ENCODE measurements at places on chromosomes 7 and 10.

GRCh38 chr10:846126-846685 lies 85.3 kb downstream of the LARP4B start:
- no peak for DNase-seq

- no peak for DNase-seq
Measured at GRCh38 chr7:101728128-101728527, 89.3 kb upstream of the CUX1 start.

DNA sequence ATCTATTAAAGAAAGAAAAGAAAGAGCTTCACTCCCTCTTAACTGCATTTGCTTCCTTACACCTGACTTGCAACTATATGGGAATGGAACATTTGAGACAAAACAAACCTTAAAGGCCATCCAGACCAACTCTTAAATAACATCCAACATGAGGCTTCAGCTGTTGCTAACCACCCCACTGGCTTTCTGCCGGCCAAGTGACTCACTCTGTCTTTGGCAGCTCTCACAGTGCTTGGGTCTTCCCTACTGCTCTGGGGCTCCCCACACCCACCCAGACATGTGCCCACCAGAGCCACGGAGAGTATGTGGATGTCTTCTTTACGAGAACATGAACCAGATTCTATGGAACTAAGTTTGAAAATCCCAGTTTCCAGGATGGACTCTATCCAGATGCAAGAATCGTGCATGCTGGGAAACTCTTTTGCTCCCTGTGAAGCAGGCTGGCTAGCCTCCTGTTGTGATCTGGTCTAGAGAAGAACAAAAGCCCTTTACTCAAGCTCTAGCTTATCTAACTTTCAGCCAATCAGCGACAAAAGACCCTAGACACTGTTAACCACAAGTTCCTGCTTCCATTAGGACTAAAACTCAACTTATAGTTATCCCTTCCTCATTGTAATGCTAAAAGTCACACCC lies 245.7 kb downstream of the TCERG1L start:
- no peak for DNase-seq

DNA sequence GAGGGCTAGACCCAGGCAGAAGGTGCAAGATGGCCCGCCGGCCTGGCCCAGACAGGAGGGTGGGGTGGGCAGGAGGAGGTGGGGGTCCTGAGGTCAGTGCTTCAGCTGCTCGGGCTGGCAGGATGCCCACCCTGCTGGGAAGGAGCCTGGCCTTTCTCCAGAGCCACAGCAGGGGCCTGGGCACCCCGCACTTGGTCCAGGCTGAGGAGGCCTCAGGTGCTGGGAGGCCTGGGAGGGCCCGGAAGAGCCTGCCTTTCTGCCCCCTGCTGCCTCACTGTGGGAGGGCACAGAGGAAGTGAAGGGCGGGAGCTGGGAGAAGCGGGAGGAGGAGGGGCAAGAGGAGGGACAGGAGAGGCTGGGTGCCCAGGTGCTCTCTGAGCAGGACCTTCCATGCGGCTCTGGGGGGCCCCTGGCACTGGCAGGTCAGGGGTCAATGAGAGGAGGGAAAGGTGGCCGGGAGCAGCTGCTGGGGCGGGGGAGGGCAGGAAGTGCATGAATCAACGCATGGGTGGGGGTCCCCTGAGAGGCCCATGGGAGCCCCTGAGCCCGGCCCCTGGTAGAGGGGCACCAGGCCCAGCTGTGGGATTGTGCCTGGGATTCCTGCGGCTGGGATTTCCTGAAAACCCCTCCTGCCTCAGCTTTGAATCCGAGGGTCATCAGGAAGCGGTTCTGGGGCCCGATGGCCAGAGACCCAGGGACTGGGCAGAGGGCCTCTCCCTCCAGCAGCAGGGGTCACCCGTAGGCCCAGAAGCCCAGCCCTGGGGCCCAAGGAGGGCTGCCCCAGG lies 49.9 kb downstream of the PWWP2B start:
- DNase-seq, result peak; percentile 57

DNA sequence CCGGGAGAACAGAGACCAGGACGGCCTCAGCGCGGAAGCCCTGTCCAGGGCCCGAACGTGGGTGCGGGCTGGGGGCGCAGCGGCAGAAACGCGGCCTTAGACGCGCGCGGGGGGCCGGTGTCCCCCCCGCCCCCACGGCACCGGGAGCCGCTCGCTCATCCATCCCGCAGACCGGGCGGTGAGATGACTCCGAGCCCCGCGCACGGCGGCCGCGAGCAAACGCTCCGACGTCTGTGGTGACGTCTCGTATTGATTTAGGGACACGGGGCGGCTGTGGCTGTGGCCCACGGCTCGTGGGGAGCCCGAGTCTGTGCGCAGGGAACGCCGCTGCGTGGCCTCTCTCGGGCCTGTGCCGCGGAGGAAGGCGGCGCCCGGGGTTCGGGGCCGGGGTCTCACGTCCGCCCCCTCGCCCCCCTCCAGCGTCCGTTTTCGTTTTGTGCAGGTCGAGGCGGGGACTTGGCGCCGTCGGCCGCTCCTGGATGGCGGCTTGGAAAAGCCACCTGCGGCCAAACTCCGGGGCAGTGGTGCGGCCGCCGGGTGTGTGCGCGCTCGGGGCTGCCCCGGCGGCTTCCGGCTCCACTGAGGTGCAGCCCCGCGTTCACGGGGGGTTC lies 1.0 kb upstream of the NKX6-2 start:
- no peak for DNase-seq

- DNase-seq, result no peak
Measured at GRCh38 chr10:3720228-3721019, 64.6 kb downstream of the KLF6 start.

DNA sequence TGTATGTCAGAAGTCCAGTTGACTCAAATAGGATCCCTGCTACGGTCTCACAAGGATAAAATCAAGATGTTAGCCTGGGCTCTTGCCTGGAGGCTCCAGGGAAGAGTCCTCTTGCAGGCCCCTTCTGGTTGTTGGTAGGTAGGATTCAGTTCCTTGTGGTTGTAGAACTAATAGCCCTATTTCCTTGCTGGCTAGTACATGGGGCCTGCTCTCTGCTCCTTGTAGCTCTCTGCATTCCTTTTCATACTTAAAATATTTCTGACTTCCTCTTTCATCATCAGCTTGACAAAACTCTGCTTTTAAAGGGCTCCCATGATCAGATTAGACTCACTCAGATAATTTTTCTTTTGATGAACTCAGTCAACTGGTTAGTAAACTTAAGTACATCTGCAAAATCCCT lies 756.7 kb downstream of the GATA3 start:
- no peak for DNase-seq

GRCh38 chr10:5594271-5595049 lies 69.7 kb downstream of the CALML3 start:
- DNase-seq, result no peak

- no peak for DNase-seq
Measured at GRCh38 chr10:48683868-48684267, 805 bp upstream of the WDFY4 start.

DNA sequence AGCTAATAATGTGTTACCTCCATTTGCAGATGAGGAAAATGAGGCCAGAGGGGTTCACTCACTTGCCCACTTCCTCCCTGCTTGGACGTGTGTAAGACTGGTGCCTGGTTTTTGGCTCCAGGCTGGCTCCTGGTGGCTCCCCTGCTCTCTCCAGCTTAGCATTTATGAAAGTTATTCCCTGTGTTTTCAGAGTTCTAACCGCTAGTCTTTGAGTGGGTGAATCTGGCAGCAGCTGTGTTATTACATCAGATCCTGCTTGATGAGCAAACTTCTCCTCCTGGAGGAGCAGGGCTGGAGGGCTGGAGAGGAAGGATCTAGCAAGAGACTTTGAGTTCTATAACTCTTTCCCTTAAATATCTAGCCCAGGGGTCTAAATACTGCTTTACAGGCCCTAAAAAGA lies 80.9 kb upstream of the AGBL3 start:
- no peak for DNase-seq

- no peak for DNase-seq
Measured at GRCh38 chr7:15719311-15719710, 32.8 kb upstream of the MEOX2 start.

DNA sequence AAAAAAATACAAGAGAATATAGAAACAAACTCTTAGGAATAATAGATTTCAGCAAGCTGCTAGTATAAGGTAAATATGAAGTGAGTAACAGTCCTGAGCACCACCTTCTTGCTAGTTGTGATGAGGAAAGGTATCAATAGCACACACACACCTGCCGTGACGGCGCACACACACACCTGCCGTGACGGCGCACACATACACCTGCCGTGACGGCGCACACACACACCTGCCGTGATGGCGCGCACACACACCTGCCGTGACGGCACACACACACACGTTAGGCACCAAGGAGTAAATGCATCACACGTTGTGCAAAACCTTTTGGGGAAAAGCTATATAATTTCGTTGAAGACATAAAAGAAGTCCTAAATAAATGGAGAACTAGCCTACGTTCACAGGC lies 4.7 kb upstream of the JAKMIP3 start:
- DNase-seq, result no peak

GRCh38 chr7:158706273-158706704 lies 1.7 kb upstream of the NCAPG2 start:
- DNase-seq, result no peak

- no peak for DNase-seq
Measured at GRCh38 chr7:45446195-45446944, 127.8 kb upstream of the ADCY1 start.

- DNase-seq, result no peak
Measured at GRCh38 chr7:490461-491291, 29.0 kb downstream of the PDGFA start.

All from stimulated activated naive CD4-positive, alpha-beta T cell treated with Interleukin-2 at 50 U/mL for 16 hours (primary cell).